ENCODE measurements at places on chromosomes 6 and 20.
A peak's percentile ranks its signal among the peaks of the same experiment; 100 is the strongest.

- DNase-seq, result no peak
These were observed 158.7 kb downstream of the UBE3D start for GRCh38 chr6:82906951-82907350.

- no peak for DNase-seq
These were observed 2.1 kb downstream of the EPM2A start for GRCh38 chr6:145733207-145733606.

- DNase-seq, result peak; percentile 33
These were observed 55.1 kb downstream of the KIF16B start for GRCh38 chr20:16517946-16518783.

DNA sequence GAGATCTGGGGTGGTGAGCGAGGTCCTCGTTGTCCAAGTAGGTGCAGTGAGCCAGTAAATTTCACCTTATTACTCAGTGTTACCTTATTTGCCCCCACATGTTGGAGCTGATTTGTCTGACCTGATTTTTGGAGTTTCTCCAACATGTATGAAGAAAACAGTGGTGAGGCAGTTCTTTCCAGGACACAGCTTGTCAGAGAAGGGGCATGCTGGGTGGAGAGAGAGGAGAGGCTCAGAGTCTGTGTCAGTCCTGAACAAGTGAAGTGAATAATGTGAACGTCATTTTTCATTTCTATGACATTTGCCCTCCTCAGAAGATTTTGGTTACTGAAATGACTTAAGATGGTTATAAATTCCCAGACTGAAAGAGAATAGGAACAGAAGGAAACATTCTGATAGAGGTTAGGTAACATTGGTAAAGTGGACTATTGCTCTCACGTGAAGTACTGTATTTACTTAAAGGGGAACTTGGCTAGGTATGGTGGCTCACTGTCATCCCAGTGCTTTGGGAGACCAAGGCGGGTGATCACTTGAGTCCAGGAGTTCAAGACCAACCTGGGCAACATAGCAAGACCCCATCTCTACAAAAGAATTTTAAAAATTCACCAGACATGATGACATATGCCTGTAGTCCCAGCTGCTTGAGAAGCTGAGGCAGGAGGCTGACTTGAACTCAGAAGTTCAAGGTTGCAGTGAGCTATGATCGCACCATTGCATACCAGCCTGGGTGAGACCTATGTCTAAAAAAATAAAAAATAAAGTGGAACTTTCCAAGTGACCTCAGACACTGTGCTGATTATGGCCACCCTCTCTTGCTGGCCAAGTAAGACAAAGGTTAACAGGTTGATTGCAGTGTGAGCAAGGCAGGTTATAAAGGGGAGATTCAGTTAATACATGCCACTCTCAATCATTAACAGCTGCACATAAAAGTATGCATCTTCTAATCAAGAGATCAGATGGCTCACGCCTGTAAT, 184.3 kb downstream of the EDN1 start:
- DNase-seq, result no peak

DNA sequence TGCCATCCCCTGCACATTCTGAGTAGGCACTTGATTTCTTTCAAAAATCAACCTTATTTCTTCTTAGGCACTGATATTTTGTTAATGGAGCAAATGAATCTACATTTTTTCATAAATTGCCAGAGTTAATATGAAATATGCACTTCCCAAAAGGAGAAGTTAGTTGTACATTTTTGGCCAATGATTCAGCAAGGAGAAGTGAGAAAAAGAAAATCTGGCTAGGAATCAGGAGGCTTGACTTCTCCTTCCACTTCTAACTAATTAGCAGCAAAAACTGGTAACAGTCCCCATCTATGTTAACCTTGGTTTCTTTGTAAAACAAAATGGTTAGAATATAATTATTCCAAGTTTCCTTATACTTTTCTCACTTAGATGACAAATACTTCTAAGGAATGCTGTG, 7.0 kb upstream of the DSE start:
- no peak for DNase-seq
